ENCODE measurements at places on chromosomes 11 and 22. TPM values are rescaled to one million over a fixed set of nuclear protein-coding genes. Genes with fewer than 3 reads are reported as not detected.

ST14 gene
- total RNA-seq, result 6.0 TPM

BIK gene
- not detected for total RNA-seq

PKNOX2 gene
- total RNA-seq, result 5.5 TPM

GRAP2 gene
- total RNA-seq, result 1.3 TPM

C11orf52 gene
- 8.3 TPM for total RNA-seq

OR51D1 gene
- not detected for total RNA-seq

OR5L2 gene
- total RNA-seq, result not detected

KCNJ1 gene
- not detected for total RNA-seq

NOX4 gene
- 5.9 TPM for total RNA-seq

IGF2 gene
- 43.2 TPM for total RNA-seq

RBMXL2 gene
- not detected for total RNA-seq

CLCF1 gene
- 18.0 TPM for total RNA-seq

HOATZ gene
- total RNA-seq, result not detected

IRAG1 gene
- total RNA-seq, result 10.9 TPM

MRGPRF gene
- total RNA-seq, result 10.8 TPM

F2 gene
- total RNA-seq, result not detected

SYT8 gene
- total RNA-seq, result not detected

KCNC1 gene
- not detected for total RNA-seq

SMIM35 gene
- total RNA-seq, result not detected

FAM227A gene
- 0.70 TPM for total RNA-seq

RAB38 gene
- total RNA-seq, result 1.4 TPM

SEC14L2 gene
- 0.89 TPM for total RNA-seq

RAG2 gene
- total RNA-seq, result not detected

RASGRP2 gene
- total RNA-seq, result 30.4 TPM

IL10RA gene
- 4.6 TPM for total RNA-seq

INS gene
- not detected for total RNA-seq

SF1 gene
- total RNA-seq, result 196 TPM

OR51B5 gene
- total RNA-seq, result not detected

TSGA10IP gene
- total RNA-seq, result not detected

PRR33 gene
- not detected for total RNA-seq

FIBIN gene
- total RNA-seq, result 13.9 TPM

DCHS1 gene
- 9.3 TPM for total RNA-seq

PHOX2A gene
- not detected for total RNA-seq

PNPLA5 gene
- total RNA-seq, result not detected

OR5B21 gene
- not detected for total RNA-seq

PTDSS2 gene
- 32.5 TPM for total RNA-seq

LMO1 gene
- total RNA-seq, result not detected

PRDM11 gene
- 13.5 TPM for total RNA-seq

CECR2 gene
- 4.8 TPM for total RNA-seq

CARD16 gene
- total RNA-seq, result 5.8 TPM

OR2AG1 gene
- not detected for total RNA-seq

MFRP gene
- total RNA-seq, result not detected

MEI1 gene
- total RNA-seq, result 15.5 TPM

SHISAL1 gene
- total RNA-seq, result 2.0 TPM

C22orf42 gene
- not detected for total RNA-seq

HIC2 gene
- total RNA-seq, result 1.8 TPM

DHCR7 gene
- 26.8 TPM for total RNA-seq

MS4A7 gene
- total RNA-seq, result 27.7 TPM

CRYBA4 gene
- not detected for total RNA-seq

BATF2 gene
- total RNA-seq, result 1.6 TPM

GATD1 gene
- 29.8 TPM for total RNA-seq

DDB1 gene
- total RNA-seq, result 133 TPM

SF3A1 gene
- total RNA-seq, result 81.1 TPM

ACTN3 gene
- not detected for total RNA-seq

MYOD1 gene
- not detected for total RNA-seq

OR52J3 gene
- total RNA-seq, result not detected

All from right atrium auricular region (tissue), 2 donors.